ENCODE measurements at places on chromosomes 5 and 9.

DNA sequence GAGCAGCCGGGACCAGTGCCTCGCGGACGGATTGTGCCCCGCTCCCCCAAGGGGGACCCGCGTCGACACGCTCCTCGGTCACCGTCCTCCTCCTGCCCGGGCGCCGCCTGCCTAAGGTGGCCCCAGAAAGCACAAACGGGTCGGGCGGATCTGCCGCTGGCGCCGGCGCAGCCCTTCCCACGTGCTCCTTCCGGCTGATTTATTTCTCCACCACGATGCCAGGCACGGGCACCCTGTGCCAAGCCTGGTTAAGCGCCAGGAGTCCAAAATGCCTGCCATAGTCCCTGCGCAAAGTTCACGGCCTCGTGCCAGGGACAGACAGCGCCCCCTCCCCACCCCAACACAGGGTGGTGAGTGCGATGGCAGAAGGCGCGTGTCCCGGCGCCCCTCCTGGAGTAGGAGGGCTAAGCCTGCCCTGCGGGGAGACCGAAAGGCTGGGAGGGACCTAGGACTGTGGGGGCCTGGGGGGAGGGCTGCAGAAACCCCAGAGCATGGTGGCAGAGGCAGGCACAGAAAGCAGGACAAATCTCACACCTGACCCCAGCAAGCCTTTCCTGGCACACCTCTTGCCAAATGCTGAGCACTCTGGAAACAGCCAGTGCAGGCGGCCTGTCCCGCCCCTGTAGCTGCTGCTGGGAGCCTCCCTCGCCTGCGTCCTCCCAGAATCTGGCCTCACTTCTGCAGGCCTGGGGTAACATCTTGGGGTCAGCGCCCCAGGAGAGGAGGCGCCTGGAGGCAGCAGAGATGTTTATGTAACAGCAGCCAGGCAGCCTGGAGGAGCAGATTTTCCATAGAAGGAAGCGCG lies 1.1 kb upstream of the NOTCH1 start:
- peak; percentile 55 for DNase-seq

GRCh38 chr5:110707260-110707844 lies 19.1 kb downstream of the TMEM232 start:
- DNase-seq, result no peak

DNA sequence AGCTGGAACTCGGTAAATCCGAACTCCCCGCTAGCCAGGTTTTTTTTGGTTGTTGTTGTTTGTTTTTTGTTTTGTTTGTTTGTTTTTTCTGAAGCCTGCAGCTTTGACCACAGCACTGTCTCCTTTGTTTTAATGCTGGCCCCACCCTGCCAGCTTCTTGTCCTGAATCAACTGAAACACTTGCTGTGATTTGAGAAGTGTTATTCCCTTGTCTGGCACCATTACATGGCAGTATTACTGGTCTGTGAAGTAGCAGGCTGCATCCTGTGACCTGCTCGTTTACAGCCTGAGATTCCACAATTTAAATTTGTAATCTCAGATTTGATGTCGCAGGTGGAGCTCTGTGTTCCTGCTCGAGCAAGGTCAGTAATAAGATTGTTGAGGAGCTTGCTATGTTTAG lies 1.4 kb upstream of the SLC36A2 start:
- DNase-seq, result no peak

GRCh38 chr9:109742776-109743348 lies 37.1 kb upstream of the PALM2AKAP2 start:
- no peak for DNase-seq
